ENCODE measurements at places on chromosomes 16 and 17.
A peak's percentile ranks its signal among the peaks of the same experiment; 100 is the strongest.

DNA sequence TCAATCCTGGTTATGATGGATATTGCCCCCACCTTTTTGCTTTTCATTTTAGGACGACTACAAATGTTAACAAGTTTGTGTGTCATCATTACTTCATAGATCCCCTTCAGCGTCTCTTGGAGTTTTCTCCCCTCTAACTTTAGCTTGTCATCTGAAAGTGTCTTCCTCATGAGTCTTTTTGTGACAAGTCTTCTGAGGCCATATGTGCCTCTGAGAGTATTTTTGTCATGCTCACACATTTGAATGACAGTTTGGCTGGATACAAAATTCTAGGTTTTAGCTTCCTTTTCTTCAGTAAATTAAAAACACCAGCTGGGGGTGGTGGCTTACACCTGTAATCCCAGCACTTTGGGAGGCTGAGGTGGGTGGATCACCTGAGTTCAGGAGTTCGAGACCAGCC lies 203.8 kb upstream of the CHMP6 start:
- no peak for DNase-seq

- DNase-seq = no peak
Measured at GRCh38 chr17:6047966-6048365, 22.2 kb upstream of the WSCD1 start.

DNA sequence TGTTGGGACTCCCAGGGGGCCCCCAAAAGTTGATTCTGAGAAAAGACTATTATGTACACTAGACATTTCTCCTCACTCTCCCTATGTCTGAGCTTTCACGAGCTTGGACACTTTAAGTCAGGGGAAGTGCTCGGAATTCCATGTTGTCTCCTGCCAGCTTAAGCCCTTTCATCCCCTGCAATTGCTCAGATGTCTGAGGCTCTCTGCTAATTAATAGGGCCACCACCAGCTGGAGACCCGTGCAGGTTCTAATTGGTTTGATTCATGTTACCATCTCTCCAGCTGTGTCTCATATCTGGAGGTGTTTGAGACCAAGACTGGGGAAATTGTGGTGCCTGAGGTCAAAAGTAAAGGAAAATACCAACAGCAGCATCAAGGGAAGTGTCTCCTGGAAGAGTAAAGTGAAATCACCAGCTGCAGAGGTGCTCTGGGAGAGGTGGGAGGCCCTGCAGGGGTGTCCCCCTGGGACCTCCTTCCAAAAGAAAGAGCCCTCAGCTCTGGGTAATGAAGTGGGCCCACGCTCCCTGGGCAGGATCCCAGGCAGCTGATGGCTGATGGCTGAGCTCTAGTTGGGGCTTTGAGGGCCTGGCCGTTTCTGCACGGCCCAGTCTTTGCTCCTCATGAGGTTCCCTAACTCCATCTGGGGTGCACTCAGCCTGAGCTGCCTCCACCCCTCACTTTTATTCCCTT lies 5.8 kb upstream of the UTS2R start:
- no peak for DNase-seq

DNA sequence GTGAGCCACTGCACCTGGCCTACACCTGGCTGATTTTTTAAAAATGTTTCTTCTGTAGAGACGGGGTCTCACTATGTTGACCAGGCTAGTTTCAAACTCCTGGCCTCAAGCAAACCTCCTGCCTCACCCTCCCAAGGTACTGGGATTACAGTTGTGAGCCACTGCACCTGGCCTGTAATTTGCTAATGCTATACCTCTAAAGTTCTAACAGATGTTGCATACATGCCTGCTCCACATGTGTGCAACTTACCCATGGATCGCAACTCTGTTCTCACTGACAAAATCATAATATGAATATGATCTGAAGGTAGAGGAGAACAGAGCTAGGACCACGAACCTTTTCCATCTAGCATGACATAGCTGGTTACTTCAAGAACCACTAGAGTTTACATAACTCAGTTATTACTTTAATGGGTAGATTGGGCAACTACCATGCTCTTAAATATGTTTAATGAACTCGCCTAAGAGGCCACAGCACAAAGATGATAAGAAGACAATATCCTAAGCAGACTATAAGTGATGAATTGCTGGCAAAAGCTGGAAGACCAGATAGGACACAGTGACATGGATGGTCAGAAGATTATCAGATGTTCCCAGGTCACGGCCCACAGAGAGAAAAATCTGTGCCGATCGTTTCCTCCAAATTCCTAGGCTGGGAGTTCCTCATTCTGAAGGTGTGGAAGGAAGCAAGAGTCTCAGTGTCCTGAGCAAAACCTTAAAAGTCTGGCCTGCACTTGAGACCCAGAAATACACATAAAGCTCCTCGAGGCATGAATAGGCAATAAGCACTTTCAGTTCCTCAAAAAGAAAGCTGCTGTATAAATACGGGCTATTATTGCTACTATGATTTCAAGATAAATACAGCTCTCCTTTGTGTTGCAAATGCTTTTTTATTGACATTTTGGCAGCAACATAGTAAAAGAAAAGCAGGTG lies 53.6 kb upstream of the ICAM2 start:
- DNase-seq = no peak

GRCh38 chr16:66365651-66366050 lies 840 bp upstream of the CDH5 start:
- DNase-seq = no peak

DNA sequence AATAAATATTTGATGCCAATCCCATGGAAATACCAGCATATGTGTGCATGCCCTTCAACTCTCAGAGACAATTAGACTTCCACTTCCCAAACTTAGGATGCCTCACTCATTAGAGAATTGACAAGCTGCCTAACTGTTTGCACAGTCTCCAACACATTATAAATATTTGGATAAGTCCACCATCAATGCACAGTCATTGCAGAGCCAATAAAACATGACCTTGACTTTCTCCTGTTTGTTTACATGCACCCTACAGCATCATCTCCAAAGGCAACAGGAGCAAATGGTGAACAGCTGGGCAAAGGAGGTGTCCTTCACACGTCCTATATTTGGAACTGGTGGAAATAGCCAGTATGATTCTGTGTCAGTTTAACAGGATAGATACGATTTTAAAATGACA lies 804.4 kb upstream of the RBFOX1 start:
- DNase-seq = no peak

DNA sequence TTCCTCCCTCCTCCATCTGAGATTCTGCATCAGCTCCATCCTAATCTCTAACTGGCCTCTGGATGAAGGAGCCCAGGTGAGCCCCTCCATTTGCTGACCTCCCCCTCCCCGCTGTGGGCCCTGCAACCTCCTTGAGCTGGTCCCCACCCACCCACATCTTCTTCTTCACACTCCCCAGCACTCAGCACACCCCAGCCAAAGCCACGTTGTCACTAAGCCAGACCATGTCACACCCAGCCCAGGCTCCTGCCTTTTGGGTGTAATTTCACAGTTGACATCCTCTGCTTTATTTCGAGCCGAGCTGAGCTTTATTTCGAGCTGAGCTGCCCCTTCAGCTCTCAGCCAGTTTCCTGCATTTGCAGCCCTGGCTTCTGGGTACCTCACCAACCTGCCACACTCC lies 282.7 kb upstream of the TNRC6C start:
- DNase-seq = no peak

- DNase-seq = no peak
Measured at GRCh38 chr16:59878999-59879398, 1144.9 kb upstream of the GOT2 start.

DNA sequence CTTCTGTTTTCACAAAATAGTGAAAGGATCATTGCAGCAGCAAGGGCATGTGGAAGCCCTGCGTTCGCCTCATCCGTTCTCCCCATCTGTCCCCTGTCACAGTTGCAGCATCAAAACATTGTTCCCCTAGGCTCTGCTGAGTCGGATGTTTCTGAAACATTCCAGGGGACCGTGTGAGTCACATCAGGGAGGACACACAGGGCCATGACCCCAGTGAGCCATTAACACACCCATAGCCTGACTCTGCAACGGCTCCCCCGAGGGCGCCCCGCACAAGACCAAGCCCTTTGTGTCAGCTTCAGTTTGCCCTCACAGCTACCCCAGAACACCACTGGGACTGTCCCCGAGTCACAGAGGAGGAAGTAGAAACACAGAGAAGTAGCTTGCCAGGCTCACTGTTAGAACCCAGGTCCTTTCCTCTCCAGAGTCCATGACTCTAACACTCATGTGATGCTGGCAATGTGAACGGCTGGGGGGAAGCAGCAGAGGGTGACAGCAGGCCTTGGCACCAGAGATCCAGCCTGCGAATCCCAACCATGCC lies 63.3 kb upstream of the HSBP1 start:
- DNase-seq = no peak

DNA sequence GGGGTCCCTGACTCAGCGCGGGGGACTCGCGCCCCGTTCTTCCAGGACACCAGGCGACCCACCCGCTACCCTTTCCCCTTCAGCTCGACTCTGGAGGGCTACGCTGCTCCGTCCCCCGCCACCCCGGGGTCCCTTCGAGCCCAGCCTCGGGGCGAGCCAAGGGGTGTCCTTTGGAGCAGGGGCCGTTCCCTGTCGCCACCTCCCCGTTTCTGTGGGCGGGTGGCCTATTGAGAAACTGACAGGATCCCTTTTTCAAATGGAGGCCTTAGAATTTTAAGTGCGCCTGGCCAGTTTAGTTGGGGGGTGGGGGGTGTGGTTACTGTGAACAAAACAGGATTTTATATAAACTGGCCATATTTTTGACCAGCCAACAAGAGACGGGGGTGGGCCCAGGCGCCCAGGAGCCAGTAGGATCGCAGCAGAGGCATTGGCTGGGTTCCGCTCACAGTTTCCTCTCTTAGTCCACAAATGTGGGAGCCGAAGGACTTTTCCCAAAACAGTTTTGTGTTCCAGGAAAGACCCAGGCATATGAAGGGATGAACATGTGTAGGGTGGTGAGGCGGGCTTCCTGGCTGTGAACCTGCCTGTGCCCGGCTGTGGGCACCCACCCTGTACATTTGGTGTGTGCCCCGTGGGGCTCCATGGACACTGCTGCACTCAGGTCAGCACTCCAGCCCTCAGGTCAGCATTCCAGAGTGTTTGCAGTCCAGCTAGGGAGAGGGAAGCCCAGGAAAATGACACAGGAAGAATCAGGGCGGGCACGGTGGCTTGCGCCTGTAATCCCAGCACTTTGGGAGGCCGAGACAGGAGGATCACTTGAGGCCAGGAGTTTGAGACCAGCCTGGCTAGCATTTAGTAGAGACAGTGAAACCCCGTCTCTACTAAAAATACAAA lies 722 bp upstream of the TIMP2 start:
- no peak for DNase-seq

GRCh38 chr16:87062569-87063442 lies 254.4 kb downstream of the C16orf95 start:
- DNase-seq = peak; percentile 50

DNA sequence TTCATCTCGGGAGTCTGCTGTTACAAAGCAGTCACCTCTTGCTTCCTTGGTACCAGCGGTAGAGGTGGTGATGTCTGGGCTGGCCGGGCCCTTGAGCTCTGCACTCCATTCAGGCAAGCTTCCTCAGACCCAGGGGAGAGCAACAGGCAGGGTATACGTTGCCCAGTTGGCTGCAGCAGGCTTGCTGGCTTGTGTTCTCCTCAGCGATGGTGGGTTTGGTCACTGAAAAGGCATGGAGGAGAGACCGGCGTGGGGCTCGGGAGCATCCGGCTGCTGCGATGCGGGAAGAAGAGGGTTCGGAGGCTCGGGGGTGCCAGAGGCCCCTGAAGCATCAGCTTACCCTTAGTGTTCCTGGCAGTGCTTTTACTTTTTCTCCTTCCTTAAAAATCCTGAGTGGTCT lies 25.8 kb downstream of the SAP30BP start:
- DNase-seq = no peak

GRCh38 chr17:77968788-77969187 lies 10.3 kb downstream of the TNRC6C start:
- DNase-seq = no peak

- DNase-seq = no peak
Measured at GRCh38 chr16:10322723-10323527, 62.9 kb upstream of the ATF7IP2 start.

DNA sequence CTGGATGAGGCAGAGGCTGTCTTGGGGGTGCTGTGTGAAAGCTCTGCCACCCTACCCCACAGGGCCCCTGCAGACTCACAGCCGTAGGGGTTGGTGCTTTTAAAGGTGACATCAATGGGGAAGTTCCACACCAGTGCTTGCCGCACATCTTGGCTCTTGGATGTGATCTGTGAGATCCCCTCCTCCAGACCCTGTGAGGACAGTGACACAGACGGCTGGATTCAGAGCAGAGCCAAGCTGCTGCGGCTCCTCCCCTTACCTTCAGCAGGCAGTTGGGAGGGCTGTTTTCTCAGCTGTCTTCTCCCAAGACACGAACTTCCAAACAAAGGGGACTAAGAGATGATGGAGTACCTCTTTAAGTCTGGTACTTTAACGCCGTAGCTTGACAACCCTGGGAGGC lies 4.8 kb downstream of the B9D1 start:
- no peak for DNase-seq

DNA sequence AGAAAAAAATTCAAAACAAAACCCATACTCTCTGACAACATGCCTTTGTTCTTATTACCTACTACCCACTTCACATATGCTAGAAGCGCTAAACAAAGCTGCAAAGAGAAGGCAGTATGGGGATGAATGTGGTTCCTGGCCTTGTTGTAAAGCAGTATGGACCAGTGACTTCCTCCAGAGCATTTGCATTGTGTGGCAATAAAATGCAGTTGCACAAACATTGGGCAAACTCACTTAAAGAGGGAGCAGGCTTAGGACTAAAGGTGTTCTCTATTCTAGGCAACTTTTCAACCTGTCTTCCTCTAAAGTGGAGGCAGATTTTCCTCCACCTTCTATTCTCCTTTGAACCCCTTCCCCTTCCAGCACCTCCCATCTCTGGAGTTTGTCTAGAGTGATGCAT lies 17.1 kb downstream of the TMIGD1 start:
- no peak for DNase-seq

DNA sequence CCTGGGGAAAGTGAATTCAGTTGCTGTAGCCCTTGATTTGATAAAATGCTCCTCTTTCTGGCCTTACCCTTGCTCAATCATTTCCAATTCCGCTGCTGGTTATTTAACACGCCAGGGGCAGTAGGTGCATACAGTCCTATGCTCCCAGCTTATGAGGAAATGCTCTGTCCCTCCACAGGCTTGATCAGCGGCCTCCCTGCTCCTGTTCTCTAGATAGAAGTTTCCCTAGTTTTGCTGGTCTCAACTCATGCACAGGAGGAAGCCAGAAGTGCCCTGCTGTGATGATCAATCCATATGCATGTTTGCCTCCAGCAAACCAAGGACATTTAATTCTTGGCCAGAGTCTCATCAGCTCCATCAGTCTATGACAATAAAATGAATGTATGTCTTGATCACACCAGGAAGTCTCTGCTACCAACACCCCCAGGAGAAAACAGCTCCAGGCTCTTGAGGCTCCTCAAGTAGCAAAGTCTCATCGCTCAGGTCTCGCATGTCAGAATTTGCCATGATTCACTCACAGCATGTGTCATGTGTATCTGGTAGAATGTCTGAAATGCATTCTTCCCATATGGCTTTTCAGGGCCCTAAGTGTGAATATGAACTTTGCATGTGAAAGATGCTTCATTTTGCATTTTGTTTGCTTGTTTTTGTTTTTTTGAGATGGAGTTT lies 208.9 kb downstream of the CDH13 start:
- DNase-seq = no peak

GRCh38 chr17:9902120-9902519 lies 3.0 kb downstream of the RCVRN start:
- no peak for DNase-seq

Measured in stimulated activated CD8-positive, alpha-beta memory T cell treated with anti-CD3 and anti-CD28 coated beads, Interleukin-2, amount 100 ng/mL, for 48 hours (primary cell).